ENCODE measurements at places on chromosomes 1 and 21.

- DNase-seq, result no peak
Measured at GRCh38 chr1:213269829-213270228, 218.8 kb downstream of the RPS6KC1 start.

GRCh38 chr1:58780411-58780810 is 3.4 kb downstream of the JUN start:
- DNase-seq, result peak; percentile 22

DNA sequence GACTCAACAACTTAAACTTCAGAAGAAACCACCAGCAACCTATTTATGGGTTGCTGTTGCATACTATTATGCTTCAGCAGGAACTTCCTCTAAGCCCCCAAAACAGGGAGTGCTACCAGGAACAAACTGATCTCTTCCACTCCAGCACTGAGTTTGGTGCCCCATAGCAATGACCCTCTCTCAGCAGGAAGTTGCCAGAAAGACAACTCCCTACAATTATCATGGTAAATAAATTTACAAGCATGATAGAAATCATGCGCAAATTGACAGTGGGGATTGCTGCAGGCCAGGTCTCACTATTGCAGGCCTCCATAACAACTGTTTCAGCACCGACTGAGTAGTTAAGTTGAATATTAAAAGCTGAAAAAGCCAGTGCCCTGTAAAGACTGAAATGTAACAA is 180.6 kb downstream of the PLA2G4A start:
- DNase-seq, result no peak

DNA sequence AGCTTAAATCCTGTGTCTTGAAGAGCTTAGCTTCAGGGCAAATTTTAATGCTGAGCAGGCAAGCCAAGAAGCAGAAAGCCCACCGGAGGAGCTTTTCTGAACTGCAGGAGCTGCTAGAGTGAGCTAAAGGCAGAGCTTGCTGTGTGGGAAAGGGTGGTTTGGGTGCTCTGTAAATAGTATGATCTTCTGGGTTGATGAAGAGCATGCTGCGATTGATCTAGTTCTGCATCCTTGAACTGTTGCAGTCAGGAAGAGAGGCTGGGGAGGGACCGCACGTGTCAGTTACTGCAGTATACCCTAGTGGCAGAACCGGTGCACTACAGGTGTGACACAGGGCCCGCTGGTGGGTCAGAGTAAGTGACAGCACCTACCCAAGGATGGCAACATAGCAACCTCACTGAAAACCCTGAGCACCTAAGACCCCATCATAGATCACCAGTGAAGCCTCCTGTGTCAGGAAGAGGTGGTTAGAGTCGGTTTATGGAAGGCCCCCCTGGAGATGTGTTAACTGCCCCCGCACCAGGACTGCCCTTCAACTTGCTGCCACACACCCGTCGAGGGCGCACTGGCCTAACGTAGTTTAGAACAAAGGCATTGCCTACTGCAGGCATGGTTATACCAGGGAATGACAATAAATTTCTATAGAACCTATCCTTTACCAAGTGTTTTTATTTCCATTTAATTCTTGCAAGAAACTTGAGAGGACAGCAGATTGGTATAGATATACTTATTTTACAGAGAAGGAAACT is 146.0 kb upstream of the KIAA0040 start:
- DNase-seq, result no peak

DNA sequence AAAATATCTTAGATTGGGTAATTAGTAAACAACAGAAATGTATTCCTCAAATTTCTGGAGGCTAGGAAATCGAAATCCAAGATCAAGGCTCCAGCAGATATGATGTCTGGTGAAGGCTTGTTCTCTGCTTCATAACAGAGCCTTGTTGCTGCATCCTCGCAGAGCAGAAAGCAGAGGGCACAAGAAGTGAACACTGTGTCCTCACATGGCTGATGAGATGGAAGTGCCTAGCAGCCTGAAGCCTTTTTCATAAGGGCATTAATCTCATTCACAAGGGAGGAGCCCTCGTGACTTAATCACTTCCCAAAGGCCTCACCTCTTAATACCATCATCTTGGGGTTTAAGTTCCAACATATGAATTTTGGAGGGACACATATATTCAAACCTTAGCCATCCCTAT is 77.2 kb upstream of the FOXD3 start:
- no peak for DNase-seq

DNA sequence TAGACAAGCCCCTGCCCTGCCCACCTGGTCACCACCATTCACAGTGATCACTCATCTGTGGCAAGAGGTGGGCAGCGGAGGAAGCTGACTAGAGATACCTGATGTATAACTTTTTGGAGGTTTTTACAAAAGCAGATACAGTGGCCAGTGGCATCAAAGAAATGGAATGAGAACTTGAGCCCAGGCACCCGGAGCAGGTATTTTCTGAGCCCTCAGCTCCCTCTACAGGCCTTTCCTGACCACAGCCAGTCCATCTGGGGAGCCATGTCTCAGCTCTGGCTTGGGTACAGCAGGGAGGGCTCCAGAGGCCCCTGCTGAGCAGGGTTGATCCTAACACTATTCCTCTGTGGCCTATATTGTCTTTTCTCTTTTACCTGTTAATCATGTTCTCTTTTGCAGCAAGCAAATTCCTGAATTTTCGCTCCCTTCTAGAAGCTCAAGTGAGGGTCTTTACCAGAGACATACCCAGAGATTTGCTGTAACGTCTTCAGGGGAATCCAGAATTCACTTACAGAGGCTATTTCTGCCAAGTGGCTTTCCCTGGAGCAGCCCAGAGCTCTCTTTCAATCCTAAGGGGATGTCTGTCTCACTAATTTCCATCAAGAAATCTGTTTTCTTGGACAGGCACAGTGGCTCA is 27.3 kb downstream of the GPR157 start:
- DNase-seq, result peak; percentile 78

GRCh38 chr1:26166719-26167281 is 2.0 kb downstream of the C1orf232 start:
- DNase-seq, result no peak

- no peak for DNase-seq
Measured at GRCh38 chr1:154837034-154837671, 32.9 kb downstream of the KCNN3 start.

- no peak for DNase-seq
Measured at GRCh38 chr1:187477103-187477502, 648.4 kb downstream of the PLA2G4A start.

DNA sequence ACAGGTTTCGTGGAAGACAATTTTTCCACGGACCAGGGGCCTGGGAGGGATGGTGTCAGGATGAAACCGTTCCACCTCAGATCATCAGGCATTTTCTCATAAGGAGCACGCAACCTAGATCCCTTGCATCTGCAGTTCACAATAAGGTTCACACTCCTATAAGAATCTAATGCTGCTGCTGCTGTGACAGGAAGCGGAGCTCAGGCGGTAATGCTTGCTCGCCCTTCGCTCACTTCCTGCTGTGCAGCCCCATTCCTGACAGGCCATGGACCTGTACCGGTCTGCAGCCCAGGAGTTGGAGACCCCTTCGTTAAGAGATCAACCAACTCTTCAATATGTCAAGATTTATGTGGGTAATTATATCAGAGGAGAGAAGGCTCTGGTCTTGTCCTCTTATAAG is 3.3 kb upstream of the DHX9 start:
- DNase-seq, result no peak

- DNase-seq, result no peak
Measured at GRCh38 chr1:46577671-46578070, 26.2 kb upstream of the KNCN start.

DNA sequence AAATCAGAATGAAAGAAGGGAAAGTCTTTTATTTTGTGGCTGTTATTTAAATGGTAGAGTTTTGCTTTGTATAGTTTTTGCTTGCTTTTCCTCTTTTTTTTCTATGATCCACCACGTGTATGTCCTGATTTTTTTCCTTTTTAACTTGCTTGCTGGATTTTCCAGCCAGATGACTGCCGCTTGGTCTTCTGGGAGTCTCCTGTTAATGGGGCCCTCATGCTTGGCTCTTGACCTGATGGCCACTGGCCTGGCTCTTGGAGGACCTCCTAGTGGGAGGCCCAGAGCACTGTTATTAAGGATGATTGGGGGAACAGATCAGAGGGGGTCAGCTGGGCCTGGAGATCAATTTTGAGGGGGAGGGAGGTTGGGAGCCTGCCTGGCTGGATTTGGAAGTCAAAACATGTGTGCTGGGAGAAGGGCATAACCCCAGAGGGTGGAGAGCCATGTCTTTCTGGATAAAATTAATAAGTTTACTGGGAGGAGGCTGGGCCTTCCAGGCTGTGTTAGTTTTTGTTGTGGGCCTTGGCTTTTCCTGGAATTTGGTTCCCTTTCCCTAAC is 1.2 kb downstream of the FGGY start:
- peak; percentile 55 for DNase-seq

DNA sequence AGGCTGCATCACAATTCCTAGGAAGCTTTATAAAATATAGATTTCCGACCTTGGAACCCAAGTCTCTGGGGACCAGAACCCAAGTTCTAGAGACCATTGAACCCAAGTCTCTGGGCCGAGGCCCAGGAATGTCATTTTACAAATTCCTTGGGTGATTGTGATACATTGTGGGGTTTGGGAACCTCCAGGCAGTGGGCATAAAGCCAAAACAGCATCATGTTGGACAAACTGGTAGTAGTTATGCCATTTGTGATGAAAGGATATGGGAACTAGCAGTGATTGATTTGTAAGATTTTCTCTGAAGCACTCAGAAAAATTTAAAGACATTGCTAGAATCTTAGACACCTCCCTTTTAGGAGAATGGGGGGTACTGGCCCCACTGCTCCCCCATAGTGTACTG is 160.2 kb downstream of the HIVEP3 start:
- DNase-seq, result peak; percentile 72

DNA sequence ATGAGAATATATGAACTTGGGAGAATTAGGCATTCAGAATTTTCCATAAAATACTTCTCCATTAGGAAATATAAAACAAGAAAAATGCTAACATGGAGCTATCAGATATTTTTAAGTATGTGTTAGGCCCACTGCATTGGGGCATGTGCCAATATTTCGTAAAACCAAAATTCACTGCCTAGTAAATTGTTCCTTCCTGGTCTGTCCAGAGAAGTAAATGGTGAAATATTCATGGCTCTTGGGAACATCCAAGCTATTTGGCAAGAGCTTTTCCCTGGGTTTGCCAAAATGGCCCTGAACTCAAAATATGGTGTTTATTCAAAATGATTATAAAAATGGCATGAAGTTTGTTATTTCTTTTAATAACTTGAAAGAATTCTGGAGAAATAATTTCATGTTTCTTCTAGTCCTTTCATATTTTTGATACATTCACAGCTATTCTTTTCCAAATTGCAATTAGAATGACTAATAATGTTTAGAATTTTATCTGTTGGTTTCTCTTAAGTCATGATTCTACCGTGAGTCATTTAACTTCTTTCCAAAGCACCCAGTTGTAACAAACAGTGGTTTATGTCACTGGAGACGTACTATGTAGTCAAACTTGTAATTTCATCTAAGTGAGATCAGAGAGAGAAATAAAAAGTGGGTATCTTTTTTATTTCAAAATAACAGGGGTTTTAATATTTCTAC is 25.7 kb upstream of the SLC19A2 start:
- DNase-seq, result peak; percentile 92

DNA sequence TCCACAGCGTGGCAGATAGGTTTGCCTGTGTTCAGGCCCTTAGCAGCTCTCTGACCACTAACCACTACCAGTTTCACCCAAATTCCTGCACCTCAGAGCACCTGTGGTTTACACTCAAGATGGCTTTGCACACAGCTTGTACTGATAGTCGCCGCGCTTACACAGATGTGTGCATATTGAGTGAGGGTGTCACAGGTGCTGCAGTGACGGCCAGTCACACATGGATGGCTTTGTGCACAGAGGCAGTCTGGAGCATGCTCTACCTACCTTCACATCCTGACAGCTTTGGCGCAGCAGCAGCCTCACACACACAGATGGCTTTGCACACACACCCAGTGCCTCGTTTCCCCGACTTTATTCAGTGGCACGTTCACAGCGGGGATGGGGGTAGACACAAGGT is 7.5 kb downstream of the DMAP1 start:
- no peak for DNase-seq

DNA sequence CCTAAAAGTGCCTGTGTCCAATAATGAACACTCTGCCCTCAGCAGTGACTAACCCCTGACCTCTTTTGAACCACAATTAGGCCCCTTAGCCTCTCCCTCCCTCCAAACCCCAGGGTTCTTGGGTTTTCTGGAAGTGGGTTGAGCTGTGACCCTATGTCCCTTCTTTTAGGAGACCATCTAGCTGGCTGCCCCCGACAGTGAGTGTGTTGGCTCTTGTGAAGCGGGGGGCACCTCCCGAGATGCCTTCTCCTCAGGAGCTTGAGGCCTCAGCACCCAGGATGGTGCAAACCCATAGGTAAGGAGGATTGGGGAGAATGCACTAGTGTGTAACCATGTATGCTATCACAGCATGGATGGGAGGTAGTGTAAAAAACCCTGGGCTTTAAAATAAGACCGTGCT is 7.3 kb downstream of the RUSC1 start:
- DNase-seq, result no peak

DNA sequence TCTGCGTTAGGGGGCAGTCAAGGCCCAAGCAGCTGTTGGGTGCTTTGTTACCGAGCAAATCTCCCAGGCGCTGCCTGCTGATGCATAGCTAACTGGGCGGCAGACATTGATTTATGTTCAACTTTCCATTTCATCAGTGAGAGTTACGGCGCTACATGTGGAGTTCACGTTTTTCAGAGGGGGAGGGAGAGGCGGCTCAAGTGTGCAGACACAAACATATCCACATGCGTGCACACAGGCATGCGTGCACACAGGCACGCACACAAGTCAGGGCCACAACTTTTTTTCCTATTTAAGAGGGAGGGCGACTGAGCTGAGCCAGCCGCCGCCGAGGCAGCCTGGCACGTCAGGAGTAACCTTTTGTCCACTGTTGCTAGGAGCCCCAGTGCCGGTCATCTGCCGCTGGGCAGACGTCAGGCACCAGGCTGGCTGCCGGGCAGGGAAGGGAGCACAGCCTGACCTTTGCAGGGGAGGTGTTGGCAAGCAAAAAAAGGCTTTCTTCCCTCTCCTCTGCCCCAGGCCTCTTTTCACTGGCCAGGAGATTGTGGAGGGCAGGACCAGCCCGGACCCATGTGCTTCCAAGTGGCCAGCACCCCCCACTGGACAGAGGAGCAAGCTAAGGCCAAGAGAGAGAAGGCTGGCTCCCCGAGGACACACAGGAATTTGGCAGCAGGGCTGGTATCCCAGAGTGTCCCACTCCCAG is 73.3 kb downstream of the MRPL37 start:
- peak; percentile 91 for DNase-seq

- no peak for DNase-seq
Measured at GRCh38 chr1:58714544-58714943, 14.7 kb upstream of the MYSM1 start.

Measured in fibroblast of the aortic adventitia (primary cell).